T-helper 9 cell (primary cell): ENCODE measurements at places on chromosomes 2 and 18.

DNA sequence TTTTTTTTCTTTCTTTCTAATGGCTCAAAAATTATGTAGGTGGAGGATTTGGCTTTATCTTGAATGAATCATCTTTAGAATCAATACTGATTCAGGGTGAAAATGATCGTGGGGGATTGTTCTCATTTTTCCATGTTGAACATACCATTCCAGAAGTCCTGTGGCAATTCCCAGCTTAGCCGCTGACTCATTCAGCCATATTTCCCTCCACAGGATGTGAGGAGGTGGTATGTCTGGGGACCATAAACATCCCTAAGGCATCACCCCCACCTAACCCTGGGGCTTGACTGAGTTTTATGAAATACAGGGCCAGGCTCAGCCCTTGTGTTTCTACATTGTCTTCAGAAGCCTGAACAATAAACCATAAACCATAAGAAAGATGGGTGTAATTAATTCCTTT is 92.7 kb upstream of the FN1 start:
- no peak for DNase-seq

DNA sequence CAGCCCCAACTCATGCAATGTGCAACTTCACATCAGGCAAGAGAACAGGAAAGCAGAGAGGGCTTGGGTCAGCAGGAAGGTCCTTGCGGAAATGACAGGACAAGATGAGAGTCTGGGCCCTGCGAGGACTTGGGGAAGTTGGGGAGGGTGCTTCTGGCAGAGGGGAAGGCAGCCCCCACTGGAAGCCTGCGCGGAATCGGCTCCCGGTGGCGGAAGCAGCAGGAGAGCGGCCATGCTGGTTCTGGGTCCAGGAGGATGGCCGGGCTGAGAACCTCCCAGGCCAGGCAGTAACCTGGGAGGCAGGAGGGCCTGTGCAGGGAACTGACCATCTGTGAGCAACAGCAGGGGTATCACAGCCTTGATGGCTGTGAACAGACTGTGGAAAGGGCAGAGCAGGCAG is 112.9 kb downstream of the MBP start:
- DNase-seq, result no peak

GRCh38 chr2:73451263-73451972 is 65.8 kb downstream of the ALMS1 start:
- DNase-seq, result no peak

GRCh38 chr2:230885463-230886130 is 20.9 kb downstream of the ITM2C start:
- no peak for DNase-seq

DNA sequence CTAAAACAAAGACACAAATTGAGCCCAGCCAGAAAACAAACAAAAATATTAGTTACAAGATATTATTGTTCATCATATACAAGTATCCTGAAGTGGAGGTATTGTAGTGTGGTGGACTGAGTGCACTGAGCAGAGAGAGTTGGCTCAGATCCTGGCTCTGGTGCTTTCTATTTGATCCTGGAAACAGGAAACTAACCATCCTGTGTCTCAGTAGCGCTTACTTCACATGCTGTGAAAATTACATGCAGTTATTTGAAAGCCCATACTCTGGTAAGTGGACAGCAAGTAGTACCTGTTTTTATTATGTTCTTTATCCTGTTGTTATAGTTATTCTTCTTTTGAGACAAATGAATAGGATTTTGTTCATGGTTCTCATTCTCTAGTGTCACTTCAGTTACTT is 84.3 kb upstream of the CRIM1 start:
- DNase-seq, result no peak
